ENCODE measurements at places on chromosomes 12 and 14.

DNA sequence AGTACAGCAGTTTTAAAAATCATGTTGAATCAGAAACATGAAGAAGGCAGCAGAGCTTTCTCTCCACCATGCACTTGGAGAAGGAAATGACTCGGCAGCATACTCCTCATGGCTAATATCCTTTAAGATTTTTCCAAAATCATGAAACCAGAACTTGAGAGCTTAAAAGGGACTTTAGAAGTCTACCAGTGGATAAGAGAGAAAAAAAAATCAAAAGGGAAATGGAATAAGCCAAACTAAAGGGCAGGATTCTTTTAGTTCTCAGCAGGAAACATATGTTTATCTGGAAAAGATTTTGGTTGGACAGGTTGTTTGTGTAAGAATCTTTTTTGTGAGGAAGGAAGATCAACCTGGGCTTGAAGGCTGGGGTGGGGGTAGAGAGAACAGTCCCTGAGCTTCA is 111.8 kb downstream of the PRKCH start:
- DNase-seq: no peak

DNA sequence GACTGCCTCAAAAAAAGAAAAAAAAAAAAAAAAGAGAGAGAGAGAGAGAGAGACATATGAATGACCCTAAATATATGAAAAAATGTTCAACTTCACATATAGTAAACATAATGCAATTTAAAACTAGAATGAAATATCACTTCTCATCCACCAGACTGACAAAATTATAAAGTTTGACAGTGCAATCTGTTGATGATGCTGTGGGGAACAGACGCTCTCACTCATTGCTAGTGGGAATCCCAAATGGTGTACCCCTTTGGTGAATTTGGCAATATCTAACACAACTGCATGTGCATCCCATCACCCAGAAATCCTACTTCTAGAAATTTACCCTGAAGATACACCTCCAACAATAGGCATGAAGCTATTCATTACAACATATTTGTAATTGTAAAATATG is 2.3 kb upstream of the GSG1 start:
- DNase-seq: no peak

DNA sequence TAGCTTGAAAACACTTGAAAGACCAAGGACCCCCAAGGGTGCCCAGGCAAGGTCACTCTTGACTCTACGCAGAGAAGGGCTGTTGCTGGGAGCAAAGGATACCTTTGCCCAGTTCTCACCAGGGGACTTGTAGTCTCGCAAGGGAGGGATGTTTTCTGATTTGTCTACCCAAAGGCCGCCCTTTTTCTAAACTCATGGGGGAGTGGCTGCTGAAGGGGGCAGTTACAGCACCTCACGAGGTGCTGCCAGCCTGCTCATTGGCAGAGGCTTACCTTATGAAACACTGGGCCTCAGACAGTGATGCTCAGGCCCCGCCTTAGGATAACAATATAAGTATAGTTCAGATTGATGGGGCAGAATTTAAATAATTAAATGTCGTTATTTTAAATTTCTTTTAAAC is 107.0 kb downstream of the ETV6 start:
- no peak for DNase-seq

DNA sequence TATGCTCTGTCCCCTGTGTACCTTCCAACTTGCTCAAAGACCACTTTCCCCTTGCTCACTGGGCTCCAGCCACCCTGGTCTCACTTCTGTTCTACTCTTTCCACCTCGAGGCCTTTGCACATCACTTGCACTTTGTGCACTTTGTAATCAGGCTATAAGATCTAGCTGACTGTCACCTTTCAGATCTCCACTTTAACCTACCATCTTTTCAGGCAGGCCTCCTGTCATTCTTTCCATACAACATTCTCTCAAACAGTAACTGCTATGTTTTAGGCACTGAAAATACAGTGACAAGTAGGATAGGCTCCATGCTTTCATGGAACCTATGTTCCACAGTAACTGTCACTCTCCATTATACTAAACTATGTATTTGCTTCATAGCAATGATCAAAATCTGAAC is 14.0 kb downstream of the CPM start:
- DNase-seq: no peak

- DNase-seq: no peak
Measured at GRCh38 chr12:59282999-59283398, 312.8 kb upstream of the SLC16A7 start.

DNA sequence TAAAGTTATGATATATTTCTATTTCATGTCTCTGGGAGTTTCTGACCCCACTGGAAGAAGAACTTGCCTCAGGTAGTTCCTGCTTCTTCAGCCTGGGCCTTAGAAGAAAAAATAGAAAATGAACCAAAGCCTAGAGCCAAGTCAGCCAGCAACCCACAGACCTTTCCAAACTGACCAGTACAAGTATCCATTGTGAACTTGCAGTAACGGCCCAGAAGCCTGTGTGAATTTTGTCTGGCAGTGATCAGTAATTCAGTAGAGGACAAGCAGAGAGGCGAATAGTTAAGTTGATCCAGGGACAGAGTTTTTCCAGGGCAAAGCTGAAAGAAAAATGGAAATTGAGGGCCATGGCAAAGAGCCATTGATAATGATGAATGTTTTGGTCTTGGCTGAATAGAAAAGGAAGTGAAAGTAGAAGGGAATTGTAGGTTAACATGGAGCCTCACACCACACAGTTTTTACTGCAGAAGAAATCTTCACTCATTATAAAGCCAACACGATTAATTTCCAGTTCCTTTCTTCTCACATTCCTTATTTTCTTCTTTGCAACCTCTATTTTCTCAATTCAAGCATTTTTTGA is 311.8 kb downstream of the BTG1 start:
- no peak for DNase-seq

DNA sequence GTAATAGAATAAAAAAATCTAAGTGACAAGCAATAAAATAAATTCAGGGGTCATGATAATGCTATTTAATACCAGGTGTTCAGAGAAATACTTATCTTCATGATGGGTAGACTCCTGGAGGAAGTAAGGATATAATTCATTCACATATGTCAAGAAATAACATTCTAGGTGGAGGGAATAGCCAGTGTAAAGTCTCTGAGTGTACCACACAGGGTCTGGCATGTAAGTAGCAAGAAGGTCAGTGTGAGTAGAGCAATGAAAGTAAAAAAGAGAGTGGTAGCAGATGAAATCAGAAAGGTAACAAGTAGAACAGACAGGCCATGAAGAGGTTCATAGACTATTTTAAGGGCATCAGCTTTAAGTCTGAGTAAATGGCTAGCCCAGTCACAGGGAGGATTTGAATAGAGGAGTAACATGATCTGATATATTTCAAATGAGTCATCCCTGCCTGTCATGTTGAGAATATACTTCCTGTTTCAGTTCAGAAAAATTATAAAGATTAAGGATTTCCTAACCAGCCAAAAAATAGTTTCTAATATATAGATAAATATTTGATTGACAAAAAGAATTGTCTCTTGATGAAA is 519.9 kb downstream of the C12orf50 start:
- DNase-seq: no peak

- no peak for DNase-seq
Measured at GRCh38 chr14:23577710-23578392, 739 bp downstream of the JPH4 start.

- no peak for DNase-seq
Measured at GRCh38 chr12:132071040-132071810, 72.9 kb downstream of the DDX51 start.

GRCh38 chr14:90757452-90757851 is 58.8 kb downstream of the TTC7B start:
- DNase-seq: no peak

DNA sequence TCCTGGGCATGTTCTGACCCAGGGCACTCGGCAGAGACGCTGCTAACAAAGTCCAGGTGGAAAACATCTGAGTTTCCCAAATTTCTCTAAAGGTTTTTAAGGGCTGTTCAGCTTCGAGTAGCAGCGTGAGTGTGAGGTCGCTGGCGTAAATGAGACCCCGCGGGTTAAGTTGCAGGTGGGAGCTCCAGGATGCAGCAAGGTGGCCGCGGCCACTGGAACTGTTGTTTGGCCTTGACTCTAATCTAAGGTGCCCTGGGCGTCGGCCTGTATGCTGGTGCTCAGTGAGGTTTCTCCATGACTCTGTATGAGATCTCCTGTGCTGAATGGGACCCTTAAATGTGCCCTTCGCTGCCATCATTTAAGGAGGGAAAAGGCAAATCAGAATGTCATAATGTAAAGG is 50.7 kb downstream of the ELK3 start:
- DNase-seq: no peak

DNA sequence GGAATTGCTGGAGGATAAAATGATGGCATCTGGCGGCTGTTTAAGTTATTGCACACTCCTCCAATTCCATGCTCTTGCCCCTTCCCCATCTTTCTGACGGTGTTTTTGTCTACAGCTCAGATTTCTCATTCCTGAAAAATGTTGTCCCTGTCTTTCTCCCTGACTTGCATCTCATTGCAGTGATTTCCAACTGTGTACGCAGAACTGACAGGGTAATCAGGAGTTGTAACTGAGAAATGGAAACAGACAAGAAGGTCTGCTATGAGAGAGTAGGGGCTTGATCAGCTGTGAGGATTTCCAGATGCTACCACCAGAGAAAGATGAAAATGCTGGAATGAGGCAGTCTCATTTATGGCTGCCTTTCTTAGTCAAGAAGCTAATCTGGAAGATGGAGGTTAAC is 1.3 kb downstream of the ERP27 start:
- DNase-seq: no peak

- peak; percentile 43 for DNase-seq
Measured at GRCh38 chr14:96362071-96362964, 823 bp downstream of the ATG2B start.

GRCh38 chr12:108360487-108360886 is 21.4 kb upstream of the CMKLR1 start:
- no peak for DNase-seq

DNA sequence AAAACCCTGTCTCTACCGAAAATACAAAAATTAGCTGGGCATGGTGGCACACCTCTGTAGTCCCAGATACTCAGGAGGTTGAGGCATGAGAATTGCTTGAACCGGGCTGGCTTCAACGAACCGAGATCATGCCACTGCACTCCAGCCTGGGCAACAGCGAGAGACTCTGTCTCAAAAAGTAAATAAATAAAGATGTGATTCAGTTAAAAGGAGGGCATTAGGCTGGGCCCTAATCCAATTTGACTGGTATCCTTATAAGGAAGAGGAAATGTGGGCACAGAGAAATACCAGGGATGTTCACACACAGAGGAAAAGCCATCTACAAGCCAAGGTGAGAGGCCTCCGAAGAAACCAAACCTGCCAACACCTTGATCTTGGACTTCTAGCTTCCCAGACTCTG is 10.1 kb upstream of the DCAF4 start:
- no peak for DNase-seq

DNA sequence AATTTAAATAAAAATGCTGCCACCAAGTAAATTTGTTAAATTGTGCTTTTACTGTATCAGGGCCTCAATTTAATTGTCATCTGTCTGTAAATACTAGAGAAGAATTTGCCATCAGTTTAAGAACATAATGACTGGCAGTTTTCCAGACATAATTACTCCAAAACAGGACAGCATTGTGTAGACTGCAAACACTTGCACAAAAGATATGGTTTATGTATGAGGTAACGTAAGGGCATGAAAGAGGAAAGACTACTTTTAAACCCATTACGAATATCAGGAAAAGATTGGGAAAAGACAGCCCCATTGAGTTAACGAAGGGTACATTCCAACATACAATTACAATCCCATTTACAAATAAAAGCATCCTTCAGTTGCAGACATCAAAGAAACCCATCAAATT is 59.8 kb upstream of the KRR1 start:
- no peak for DNase-seq

DNA sequence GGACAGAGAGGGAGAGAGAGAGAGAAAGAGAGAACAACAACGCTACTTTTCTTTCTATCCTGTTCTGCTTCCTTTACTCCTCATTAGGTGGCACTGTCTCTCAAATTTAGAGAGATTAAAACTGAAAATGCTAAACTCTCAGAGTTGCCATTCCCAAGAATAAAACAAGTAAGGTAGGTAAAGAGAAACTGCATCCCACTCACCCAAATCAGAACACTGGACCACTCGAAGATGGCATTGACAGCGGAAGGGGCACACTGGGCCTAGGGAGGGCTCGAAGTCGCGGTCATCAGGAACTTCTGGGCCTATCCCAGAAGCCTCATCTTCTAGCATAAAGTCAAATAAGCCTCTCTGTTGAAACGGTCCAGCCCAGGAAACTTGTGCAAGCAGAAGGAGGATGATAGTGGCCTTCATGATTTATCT is 4.5 kb downstream of the DCN start:
- DNase-seq: no peak

DNA sequence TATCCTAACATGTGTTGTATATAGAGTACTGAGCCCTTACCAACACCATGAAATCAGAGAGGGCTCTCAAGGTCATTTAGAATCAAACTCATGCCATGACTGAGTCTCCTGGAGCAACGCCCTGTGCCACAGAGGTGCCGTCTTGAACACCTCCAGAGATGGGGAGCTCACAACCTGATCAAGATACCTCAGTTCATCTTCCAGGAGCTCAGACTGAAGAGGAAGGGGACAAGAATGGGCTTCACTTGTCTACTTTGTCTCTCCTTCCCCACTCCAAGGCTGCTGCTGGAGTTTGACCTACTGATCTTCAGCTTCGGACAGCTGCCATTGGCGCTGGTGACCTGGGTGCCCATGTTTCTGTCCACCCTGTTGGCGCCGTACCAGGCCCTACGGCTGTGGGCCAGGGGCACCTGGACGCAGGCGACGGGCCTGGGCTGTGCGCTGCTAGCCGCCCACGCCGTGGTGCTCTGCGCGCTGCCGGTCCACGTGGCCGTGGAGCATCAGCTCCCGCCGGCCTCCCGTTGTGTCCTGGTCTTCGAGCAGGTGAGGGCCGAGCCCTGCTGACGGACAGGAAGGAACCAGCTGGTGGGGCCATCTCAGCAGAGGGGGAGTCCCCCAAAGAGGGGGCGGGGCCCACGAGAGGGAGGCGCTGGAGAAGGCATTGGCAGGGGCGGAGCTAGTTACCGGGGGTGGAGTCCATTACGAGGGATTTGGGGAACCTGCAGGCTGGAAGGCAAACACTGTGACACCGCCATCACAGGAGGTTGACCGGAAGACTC is 12.0 kb downstream of the SOAT2 start:
- no peak for DNase-seq

DNA sequence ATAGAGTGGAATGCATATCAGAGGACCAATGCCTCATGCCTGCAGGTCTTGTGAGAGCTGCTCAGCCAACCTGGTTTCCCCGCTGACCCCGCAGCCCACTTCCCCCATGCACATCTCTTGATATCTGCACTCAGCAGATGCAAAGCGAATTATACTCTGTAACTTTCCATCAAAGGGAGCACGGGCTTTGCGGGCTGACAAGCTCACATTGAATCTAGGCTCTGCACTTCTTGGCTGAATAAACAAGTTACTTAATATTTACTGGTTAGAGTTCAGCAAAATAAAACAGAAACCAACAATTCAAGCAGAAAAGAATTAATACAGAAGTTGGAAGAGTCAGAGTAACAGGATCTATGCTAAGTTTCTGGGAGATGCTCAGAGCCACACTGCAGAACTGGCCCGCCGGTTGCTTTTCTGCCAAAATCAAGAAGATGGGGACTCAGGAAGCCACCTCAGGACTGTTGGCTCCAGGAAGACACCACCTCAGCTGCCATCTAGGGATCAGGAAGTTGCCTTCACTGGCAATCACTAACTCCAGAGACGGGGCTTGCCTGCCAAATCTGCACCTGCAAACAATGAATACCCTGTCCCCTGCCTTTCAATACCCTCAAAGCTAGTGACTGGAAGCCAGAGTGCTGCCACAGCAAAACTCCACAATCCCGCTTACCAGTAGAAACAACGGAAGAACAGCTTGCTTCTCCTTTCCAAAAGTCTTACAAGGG is 46.5 kb downstream of the NR1H4 start:
- no peak for DNase-seq
